ENCODE measurements at places on chromosomes 1 and 21. TPM values are rescaled to one million over a fixed set of nuclear protein-coding genes. Genes with fewer than 3 reads are reported as not detected.

Gene HES3
- total RNA-seq = not detected

Gene KLHDC9
- 7.6 TPM for total RNA-seq

Gene OR2L13
- not detected for total RNA-seq

Gene DUSP10
- 2.9 TPM for total RNA-seq

Measured in cardiac atrium fibroblast (primary cell).